ENCODE measurements at places on chromosomes 7 and 10.

- peak; percentile 59 for DNase-seq
These were observed 404.2 kb downstream of the THSD7A start for GRCh38 chr7:11427686-11428273.

- no peak for DNase-seq
These were observed 43.6 kb upstream of the BAMBI start for GRCh38 chr10:28633750-28634149.

GRCh38 chr7:145698526-145699262 lies 417.9 kb upstream of the CNTNAP2 start:
- no peak for DNase-seq

DNA sequence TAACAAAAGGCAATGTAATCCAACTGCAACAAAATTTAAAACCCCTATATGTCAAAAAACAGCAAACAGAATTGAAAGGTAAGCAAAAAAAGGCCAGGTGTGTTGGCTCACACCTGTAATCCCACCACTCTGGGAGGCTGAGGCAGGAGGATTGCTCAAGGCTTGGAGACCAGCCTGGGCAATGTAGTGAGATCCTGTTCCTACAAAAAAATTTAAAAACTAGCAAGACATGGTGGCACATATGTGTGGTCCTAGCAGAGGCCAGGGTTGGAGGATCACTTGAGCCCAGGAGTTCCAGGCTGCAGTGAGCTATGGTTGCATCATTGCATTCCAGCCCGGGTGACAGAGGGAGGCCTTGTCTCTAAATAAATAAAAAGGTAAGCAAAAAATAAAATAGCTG lies 212.1 kb upstream of the KLF14 start:
- no peak for DNase-seq

DNA sequence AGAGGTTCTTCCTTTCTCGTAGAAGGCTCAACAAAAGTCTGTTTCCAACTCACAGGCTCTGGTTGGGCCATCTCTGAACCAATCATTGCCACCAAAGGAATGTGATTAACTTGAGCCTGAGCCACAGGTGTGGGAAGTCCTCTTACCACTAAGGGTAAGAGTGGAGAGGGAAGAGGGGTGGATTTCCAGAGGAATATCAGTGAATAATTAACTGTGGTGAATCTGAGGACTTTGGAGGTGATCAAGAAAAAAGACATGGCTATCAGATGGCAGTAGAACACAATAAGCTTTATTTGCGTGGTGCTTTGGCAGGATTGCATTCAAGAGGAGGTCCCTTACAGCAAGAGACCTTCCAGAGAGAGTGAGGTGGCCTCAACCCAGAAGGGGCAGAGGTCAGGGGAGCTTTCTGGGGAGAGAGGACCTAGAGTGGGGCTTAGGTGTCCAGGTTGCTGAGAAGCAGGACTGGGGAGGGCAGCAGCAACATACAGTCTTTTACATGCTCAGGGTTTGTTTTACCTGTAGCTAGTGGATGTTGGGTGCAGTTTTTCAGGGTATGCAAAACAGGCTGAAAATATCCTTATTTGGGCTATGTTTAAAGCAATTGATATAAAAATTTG lies 61.4 kb downstream of the BBS9 start:
- no peak for DNase-seq

DNA sequence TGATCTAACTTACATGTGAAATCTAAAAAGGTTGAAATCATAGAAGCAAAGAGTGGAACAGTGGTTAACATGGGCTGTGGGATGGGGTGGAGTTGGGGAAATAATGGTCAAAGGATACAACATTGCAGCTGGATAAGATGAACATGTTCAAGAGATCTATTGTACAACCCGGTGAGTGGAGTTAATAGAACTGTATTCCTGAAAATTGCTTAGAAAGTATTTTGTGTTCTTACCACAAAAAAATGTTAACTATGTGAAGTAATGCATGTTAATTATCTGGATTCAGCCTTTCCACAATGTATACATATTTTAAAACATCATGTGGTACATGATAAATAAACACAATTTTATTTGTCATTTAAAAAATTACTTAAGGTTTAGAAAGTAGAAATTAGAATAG lies 271.0 kb upstream of the LRRTM3 start:
- DNase-seq: no peak

- no peak for DNase-seq
These were observed 89.0 kb downstream of the PPP1R9A start for GRCh38 chr7:94996369-94996768.

DNA sequence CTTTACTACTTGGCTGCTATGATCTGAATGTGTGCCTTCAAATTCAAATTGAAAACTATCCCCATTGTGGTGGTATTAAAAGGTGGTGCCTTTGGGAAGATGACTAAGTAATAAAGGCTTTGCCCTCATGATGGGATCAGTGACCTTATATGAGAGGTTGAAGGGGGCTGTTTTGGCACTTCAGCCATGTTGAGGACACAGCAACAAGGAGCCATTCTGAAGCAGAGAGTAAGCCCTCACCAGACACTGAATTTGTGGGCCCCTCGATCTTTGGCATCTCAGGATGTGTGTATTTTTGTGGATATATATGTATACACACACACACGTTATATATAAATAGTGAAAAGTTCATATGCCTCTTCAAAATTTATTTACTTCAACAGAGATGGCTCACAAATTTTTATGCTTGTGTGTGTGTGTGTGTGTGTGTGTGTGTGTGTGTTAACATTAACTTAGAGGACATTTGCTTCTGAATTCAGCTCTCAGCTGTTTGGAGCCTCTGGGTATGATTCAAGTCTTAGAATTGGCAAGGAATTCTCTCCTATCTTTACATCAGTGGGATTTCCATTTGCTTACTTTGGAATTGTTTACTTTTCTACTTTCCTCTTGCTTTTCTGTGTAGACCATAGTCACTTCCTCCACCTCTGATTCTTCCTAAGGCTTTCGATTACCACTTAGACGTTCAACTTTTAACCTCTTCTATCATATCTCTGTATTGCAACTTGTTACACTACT lies 66.6 kb downstream of the MAGI2 start:
- no peak for DNase-seq

DNA sequence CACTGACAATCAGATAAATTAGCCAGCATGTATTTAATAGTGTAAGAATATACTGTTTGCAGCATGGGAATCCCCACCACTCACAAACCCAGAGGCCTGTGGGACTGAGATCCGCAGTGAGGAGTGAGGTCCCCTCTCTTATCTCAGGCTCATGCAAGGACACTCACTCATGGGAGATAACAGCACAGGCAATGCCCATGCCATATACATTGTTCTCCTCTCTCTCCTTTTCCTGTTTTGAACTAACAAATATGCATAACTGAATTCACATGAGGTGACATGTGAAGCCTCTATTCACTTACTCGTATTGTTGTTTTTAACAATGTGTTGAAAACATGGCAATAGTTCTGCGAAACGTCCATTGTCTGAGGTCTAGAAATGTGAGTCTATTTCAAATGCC lies 230.5 kb downstream of the ARHGAP21 start:
- no peak for DNase-seq

- no peak for DNase-seq
These were observed 24.7 kb downstream of the CREB3L2 start for GRCh38 chr7:137977173-137977572.

DNA sequence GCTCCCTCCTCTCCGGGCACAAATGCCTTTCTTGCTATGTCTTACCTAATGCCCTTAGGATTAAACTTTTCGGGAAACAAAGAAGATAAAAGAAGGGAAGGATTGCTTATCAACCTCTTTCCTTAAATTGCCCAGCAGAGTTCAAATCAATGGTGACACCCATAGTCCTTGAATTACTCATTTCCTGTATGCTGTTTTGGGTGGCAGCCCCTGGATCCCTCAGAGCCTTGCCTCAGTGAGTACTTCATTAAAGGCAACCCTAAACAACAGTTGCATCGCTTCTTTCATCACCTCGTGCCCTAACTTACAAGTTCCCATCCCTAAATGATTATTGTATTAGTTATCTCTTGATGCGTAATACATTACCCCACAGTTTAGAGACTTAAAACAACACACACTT lies 31.6 kb upstream of the WAPL start:
- DNase-seq: no peak

GRCh38 chr7:151327659-151328058 lies 14.0 kb upstream of the NUB1 start:
- DNase-seq: no peak

GRCh38 chr10:97828721-97829120 lies 20.9 kb upstream of the GOLGA7B start:
- DNase-seq: no peak

DNA sequence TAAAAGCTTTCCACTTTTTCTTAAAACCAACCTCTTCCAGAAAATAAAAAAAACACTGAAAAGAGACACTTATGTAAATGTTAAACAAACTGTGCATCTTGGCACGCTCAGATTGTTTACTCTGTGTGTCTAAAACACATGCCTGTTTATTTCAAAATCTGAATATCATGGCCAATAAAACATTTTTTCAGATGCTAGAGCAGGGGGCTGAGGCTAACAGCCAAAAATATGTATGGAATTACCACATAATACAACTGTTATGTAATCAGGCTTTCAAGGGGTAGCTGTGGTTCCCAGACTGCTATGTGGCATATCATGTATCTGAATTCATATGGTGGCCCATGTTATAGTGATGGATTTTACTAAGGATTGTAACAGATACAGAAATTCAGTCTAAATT lies 130.4 kb downstream of the HIBADH start:
- no peak for DNase-seq

- DNase-seq: no peak
These were observed 347.8 kb downstream of the KCNMA1 start for GRCh38 chr10:77289790-77290189.

DNA sequence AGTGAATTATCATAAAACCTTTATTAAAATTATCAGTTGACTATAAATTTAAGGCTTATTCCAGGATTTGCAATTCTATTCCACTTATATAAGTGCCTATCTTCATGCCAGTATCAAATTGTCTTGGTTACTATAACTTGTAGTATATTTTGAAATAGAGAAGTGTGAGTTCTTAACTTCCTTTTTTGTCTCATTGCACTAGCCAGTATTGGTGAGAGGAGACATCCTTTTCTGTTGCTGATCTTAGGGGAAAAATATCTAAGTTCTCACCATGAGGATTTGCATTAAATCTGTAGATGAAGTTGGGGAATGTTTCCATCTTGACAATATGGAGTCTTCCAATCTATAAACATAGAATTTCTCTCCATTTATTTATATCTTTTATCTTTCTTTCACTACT lies 104.2 kb upstream of the MKI67 start:
- DNase-seq: no peak

Measured in NCI-H2227 treated with DMSO at 0.1 percent for 48 hours (cell line).